ENCODE measurements at places on chromosomes 6 and 20.
A peak's percentile ranks its signal among the peaks of the same experiment; 100 is the strongest.

- no peak for DNase-seq
Measured at GRCh38 chr6:118755941-118756646, 104.7 kb upstream of the CEP85L start.

DNA sequence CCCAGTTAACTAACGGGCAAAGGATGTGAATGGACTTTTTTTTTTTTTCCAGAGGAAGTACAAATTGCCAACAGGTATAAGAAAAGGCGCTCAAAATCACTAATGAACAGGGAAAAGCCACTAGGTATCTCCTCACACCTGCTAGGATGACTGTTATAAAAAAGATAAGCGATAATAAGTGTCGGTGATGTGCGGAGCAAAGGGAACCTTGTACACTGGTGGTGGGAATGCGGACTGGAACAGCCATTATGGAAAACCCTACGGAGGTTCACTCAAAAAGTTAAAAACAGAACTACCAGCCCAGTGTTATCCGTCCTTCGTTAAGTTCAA is 787 bp upstream of the RAB32 start:
- no peak for DNase-seq

DNA sequence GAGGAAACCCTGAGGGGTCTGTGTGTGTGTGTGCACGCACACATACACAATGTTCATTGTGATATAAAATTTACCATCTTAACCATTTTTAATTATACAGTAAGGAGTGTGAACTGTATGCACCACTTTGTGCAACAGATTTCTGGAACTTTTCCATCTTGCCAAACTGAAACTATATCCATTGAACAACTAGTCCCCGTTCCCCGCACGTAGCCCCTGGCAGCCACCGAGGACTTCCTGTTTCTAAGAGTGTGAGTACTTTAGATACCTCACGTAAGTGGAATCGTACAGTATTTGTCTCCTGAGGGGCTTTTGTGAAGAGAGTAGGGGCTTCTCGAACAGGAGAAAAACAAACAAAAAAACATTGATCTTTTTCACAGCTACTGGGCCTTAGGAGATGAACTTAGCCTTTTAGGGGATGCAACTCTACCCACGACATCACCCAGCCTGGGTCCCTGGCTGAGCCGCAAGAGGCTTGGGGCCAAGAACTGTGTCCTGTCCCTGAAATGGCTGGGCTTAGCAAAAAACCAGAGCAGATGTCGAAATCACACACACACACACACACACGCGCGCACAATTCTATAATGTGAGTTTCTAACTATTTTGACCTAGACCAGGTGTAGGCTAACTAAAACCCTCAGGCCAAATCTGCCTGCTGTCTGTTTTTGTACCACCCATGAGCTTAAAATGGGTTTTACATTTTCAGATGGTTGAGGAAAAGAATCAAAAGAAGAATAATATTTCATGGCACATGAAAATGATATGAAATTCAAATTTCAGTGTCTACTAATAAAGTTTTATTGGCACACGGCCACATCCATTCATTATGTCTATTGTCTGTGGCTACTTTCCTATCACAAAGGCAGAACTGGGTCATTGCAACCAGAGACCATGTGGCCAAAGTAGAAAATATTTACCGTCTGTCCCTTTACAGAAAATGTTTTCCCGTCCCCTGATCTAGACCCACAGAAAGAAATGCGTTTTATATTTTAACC is 144.2 kb downstream of the EYA2 start:
- peak; percentile 66 for DNase-seq

DNA sequence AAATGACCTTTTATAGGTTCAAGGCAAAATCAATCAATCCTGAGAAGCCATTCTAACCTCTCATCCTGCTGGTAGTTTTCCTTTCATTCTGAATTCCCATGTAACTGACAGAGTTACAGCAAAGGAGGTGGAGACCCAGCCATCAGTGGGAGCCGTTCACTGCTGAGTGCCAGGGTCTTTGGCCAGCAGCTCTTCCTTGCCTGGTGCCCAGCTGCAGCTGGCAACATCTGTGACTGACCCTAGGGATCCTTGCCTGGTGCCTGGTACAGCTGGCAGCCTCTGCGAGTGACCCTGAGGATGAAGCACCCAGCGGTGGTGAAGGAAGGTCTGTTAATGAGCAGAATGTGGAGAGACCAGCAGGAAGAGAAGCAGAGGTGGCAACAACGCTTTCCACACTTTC is 314.6 kb downstream of the THBS2 start:
- DNase-seq = no peak

Measured in right atrium auricular region (tissue), 2 donors.